ENCODE measurements at places on chromosomes 13 and 19.

DNA sequence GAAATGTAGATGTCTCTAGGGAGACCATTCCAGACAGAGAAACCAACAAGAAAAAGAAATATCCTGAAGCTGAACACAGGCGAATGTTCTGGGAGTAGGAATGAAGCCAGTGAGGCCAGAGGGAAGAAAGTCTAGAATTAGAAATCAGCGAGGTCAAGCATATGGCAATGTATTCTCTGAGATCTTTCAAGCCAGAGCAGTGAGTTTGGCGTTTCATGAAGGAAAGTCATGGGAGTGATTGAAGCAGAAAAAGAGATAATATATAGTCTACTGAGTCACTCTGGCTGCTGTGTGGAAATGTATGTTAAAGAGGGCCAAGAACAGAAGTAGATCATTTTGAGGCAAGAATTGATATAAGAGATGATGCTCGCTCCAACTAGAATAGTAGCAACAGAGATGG is 576.0 kb downstream of the PCDH17 start:
- no peak for DNase-seq

GRCh38 chr13:45403081-45403480 is 15.1 kb downstream of the SLC25A30 start:
- DNase-seq: no peak

DNA sequence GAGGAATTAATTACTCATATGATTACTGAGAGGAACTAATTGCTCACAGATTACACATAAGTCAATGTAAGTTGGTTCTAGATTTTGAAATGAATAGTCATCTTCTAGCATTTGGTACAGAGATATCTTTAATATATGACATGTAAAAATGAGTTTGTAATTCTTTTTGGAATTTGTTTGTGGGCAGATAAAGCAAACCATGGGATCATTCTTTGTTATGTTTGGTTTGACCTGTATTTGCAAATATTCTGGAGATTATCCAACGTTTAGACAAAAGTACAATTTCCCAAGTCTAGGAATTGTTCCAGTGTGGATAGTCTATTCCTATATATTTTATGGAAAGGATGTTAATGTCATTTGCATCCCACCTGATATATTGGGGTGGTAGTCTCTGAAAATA is 309.6 kb upstream of the EDNRB start:
- DNase-seq: no peak

GRCh38 chr13:20141238-20142022 is 19.4 kb downstream of the GJA3 start:
- DNase-seq: no peak

DNA sequence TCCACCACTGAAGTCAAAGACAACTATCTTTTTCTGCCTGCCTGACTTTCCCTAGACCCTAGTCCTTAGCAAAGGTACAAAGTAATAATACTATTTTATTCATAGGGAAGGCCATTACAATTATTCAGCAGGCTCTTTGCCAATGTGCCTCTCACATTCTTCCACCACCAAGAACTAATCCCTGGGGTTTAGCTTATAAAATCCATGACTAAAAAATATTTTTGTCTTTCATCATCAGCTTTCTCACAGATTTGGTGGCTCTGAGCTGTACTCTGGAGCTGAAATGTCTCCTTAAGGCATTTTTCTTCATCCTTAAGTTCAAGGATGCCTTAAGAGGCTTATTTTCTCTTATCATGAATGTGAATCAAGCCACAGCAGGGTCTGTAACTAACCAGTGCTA is 96.1 kb downstream of the OXGR1 start:
- no peak for DNase-seq

GRCh38 chr13:30453727-30454126 is 12.0 kb downstream of the HMGB1 start:
- DNase-seq: no peak

- DNase-seq: no peak
Observed at GRCh38 chr19:28235606-28236125, 977.3 kb downstream of the UQCRFS1 start.

DNA sequence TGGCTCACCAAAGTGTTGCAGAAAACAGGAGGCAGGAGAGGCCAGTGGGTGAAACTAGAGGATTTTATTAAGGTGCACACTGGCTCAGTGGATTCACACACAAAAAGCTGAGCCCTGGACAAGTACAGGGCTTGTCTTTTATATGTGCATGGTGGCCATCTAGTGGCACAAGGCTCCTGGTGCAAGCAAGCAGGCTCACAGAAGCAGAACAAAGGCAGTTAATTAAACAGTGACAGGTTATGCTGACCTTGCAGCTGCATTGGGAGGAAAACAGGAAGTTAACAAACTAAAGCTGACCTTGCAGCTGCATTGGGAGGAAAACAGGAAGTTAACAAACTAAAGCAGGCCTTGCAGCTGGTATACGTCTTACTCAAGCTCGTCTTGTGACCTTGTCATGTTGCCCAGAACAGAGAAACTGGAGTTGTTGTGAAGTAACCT is 65.3 kb upstream of the ZNF681 start:
- no peak for DNase-seq

GRCh38 chr13:31225998-31226675 is 26.4 kb downstream of the B3GLCT start:
- DNase-seq: no peak

GRCh38 chr13:95056266-95056665 is 245.0 kb downstream of the ABCC4 start:
- DNase-seq: no peak

DNA sequence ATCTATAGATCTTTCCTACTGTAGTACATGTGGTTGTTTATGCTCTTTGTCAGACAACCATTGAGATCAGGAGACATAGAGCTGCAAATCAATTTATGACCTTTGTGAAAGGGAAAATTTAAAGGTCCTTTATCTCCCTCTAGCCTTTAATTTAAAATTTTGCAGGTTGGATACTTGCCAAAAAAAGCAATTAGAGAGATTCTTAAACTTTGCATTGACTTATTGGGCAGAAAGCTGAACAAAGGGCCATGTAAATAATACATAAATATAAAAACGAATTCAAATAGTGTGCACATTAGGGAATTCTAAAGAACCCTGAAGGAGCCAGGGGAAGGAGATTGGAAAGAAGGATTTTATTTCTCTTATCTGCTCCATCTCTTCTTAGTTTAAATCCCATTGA is 22.0 kb upstream of the RB1 start:
- no peak for DNase-seq

DNA sequence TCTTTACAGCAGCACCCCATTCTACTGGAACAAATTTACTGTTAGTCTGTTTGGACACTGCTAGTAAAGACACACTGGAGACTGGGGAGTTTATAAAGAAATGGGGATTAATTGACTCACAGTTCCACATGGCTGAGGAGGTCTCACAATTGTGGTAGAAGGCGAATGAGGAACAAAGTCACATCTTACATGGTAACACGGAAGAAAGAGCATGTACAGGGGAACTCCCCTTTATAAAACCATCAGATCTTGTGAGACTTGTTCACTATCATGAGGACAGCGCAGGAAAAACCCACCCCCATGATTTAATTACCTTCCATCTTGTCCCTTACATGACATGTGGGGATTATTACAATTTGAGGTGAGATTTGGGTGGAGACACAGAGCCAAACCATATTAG is 1204.2 kb downstream of the SLITRK1 start:
- DNase-seq: no peak

GRCh38 chr13:76825430-76825829 is 60.8 kb downstream of the KCTD12 start:
- DNase-seq: no peak

- DNase-seq: no peak
Observed at GRCh38 chr13:83906240-83906820, 24.1 kb upstream of the SLITRK1 start.

GRCh38 chr13:60990032-60990733 is 425.5 kb downstream of the PCDH20 start:
- no peak for DNase-seq

DNA sequence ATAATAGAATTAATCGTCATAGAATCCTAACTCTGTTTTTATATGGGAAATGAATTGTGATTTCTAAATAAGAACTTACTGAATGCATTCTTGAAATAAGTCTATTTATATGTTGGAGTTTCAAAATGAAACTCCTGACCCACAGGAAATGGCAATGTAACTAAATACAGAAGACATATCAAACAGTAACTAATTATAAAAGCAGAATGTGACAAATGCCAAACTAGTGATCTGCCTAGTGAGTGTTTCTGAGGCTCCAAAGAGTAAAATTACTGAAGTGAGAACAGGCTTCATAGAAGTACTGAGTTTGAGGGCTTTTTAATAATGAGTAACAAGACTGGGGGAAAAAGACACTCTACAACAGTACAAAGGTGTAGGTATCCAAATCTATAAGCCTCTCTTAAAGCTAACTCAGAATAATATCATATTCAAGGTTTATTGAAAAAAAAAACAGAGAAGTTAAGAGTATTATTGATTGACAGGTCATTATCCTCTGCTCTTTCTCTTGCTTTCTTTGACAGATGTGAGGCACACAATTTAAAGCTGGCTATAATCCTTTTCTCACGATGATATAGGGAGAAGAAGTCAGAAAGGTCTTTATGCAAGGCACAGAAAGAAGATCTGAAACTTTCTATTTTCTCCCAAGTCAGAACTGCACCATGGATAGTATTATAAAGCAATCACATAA is 17.4 kb upstream of the ATXN8OS start:
- no peak for DNase-seq

DNA sequence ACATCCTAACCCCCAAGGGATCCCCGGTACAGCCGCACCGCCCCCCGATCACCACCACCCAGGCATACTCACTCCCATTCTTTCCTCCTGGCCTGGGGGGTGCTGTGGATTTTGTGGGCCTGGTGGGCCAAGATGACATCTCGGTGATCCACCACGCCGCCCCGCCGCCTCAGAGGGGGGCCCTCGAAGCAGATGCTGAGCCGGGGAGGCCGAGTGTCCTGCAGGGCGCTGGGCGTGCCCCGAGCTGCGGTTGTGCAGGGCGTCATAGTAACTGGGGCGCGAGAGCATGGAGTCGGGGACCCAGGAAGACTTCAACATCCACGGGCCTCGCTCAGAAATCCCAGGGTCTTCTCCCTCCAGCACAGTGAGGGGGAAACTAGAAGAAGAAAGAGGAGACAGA is 93.4 kb upstream of the CACNA1A start:
- no peak for DNase-seq

DNA sequence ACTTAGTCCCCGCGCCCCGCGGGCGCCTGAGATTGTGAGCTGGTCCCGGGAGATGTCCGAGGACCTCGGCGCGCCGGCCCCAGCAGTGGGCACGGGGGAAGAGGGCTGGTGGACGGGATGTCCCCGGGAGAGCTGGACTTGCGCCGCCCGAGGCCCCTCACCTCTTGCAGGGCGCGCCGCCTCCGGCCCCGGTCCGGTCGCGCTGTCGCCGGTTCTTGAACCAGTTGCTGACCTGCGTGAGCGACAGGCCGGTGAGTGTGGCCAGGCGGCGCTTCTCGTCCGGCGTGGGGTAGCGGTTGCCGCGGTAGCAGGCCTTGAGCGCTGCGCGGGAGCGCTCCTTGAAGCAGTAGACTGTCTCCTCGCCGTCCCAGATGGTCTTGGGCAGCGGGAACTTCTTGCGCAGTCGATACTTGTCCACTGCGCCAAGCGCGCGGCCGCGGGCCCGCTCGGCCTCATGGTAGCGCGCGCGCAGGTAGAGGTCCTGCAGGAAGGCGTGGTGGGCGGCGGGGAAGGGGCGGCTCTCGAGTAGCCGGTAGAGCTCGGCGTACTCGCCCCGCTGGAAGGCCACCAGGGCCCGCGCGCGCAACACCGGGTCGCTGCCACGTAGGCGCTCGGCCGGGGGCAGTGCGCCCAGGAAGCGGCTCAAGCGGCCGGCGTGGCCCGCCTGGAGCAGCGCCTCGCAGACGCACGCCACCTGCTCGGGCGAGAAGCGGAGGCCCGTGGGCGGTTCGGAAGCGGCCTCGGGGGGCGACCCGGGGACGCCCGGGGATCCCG is 984 bp downstream of the SIX5 start:
- no peak for DNase-seq

DNA sequence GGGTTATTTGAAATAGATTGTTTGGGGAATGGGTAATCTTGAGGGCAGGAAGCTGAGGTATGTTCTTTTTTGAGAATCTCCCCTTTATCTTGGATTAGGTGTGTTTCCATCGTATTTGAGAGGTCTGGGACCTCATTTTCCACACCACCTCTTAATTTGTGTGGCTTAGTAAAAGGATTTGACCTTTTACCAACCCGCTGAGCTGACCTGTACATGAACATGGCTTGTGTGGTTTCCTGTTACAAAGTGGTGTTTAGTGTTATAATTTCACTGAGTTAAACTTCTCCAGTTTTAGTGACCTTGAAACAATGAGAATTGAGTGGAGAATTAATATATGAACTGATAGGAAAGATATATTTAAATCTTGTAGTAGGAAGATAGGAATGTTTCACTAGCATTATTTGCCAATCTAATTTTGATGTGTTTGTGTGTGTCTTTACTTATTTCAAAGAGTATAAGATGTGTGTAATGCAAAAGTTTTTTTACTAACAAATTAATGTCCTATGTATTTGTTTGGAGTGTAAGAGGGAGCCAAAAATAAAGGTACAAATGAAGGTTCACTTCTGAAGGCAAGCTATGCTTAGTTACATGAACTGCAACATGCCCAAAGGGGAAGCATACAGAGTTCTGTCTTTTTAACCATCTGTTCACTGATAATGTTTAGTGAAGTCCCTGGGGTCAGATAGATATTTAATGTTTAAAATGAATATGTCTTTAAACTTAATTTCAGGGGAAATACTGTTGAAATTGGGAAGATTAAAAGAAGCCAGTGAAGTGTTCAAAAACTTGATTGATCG is 17.1 kb downstream of the NAA16 start:
- no peak for DNase-seq

- DNase-seq: no peak
Observed at GRCh38 chr13:32309312-32310133, 5.6 kb downstream of the ZAR1L start.

DNA sequence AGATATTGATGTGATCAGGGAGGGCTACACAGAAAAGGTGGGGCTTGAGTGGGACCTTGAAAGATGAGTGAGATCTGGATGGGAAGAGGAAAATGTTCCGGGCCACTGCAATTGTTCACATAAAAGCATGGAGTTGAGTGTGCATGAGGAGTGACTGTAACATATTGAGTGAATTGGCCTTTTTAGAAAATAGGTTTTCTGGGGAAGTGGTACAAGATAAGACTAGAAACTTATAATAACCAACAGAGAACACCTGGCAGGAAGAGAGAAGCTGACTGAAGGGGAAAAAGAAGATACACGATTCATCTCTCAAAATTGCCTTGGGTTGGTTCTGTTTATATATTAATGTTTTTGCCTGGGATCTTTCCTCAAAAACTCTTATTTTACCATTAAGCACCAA is 32.2 kb downstream of the SLC10A2 start:
- no peak for DNase-seq

- no peak for DNase-seq
Observed at GRCh38 chr19:44572581-44572900, 40.8 kb upstream of the IGSF23 start.
